Hematopoietic multipotent progenitor cell (in vitro differentiated cells): ENCODE measurements at places on chromosomes 7 and 10. TPM values are rescaled to one million over a fixed set of nuclear protein-coding genes. Genes with fewer than 3 reads are reported as not detected.

The WNT2 gene
- not detected for total RNA-seq

The ANKRD30A gene
- not detected for total RNA-seq

The OR2A5 gene
- not detected for total RNA-seq

The LRRTM3 gene
- total RNA-seq: not detected

The TYW1 gene
- 12.7 TPM for total RNA-seq

The C7orf33 gene
- total RNA-seq: not detected

The CYP3A7 gene
- total RNA-seq: not detected

The NMT2 gene
- 4.6 TPM for total RNA-seq

The CYP2C9 gene
- total RNA-seq: not detected
